Progenitor cell of endocrine pancreas (in vitro differentiated cells): ENCODE measurements at places on chromosomes 4 and X. TPM values are rescaled to one million over a fixed set of nuclear protein-coding genes. Genes with fewer than 3 reads are reported as not detected.

The FOXR2 gene
- total RNA-seq = not detected in 2 replicates

GRCh38 chr4:16896881-16897750 lies 1.3 kb downstream of the LDB2 start:
- DNase-seq = no peak

The GATA1 gene
- not detected in 2 replicates for total RNA-seq

DNA sequence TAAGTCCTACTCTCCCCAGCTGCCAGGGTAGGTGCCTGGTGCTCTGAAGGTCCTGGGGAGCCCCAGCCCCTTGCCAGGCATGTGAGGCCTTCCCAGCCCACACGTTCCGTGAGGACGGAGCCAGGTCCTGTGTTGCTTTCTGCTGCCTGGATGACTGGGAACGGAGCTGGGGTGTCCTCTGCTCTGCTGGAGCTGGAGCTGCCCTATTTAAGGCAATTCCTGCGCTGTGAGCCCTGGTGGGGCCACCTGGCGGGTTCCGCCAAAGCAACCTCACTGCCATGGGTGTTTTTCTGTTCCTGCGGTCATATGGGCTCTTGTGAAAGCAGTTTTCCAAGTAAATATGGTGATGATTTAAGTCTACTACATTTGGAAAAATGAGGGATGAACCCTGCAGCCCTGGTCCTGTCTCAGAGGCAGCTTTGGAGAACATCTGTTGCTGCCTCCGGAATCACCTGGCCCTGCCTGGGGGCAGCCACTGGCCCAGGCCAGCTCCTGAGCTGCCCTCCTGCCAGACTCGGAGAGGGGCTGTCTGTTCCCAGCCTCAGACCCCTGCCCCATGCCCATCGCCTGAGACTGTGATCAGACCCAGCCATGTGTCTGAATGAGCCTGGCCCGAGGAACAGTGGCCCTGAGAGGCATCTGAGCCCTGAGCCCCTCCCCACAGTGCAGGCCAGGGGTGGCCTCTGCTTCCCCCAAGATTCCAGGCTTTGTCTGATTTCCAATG lies 33.2 kb downstream of the FGFRL1 start:
- no peak for DNase-seq

The TRPC5OS gene
- not detected in 2 replicates for total RNA-seq

DNA sequence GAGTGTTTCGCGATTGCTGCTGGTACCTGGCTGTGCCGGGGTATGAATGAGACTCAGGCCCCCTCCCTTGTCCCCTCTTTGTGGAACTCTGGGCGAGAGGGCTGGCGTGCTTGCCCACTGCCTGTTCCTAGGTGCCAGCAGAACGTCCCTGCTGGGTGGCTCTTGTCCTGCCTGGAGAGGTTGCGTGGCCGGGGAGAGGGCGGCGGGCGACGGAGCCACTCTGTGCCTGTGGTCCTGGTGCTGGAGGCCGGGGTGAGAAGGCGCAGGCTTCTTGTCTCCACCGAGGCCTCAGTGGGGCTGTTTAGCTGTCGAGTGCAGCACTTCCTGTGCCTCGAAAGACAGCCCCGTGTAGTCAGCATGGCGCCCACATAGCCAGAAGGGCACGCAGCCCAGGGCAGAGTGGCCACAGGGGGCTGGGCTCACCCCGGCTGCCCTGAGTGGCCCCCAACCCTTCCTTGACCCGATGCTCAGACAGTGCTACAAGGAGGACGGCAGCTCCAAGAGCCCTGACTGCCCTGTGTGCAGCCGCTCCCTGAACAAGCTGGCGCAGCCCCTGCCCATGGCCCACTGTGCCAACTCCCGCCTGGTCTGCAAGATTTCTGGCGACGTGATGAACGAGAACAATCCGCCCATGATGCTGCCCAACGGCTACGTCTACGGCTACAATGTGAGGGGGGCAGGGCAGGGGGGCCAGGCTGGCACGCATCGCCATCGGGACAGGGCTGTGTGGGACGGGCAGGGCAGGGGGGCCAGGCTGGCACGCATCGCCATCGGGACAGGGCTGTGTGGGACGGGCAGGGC lies 8.9 kb upstream of the UVSSA start:
- no peak for DNase-seq

DNA sequence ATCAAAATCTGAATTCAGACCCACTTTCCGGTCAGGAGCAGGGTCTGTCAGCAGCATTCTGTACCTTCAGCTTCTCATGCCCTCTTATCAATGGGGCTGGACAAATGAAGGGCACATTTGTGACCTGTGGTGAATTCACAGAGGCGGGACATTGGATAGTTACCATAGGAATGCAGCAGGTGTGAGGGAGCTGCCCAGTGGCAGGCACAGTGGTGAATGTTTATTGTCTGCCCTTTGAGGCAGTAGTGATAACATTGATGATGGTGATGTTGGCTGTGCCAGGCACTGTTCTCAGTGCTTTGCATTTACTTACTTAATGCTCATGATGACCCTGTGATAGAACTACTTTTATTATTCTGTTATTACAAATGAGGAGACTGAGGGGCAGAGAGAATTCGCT lies 101.2 kb upstream of the KIT start:
- DNase-seq = no peak

- DNase-seq = no peak
Measured at GRCh38 chr4:121822796-121823504, 733 bp downstream of the CCNA2 start.

The EPGN gene
- total RNA-seq = not detected in 2 replicates

DNA sequence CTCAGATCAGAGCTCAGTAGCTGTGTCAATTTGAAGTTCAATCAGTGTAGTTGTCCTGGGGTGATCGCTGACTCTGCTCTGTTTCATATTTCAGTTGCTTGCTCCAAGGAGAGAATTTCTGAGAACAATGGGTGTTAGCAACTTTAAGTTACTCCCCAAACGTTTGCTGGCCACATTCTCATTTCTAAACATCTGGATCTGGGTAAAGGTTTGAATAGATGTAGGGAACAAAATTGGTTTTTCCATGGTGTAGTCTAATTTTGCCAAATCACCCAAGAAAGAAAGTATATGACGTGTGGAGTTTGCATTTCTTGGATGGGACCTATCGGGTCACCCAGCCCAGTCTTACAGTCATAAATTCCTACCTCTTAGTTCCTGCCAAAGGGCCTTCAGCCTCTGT lies 103.7 kb downstream of the AKAP4 start:
- no peak for DNase-seq

- no peak for DNase-seq
Measured at GRCh38 chr4:43457866-43458265, 565.4 kb downstream of the GRXCR1 start.

- DNase-seq = no peak
Measured at GRCh38 chr4:67721315-67721769, 20.4 kb upstream of the UBA6 start.

DNA sequence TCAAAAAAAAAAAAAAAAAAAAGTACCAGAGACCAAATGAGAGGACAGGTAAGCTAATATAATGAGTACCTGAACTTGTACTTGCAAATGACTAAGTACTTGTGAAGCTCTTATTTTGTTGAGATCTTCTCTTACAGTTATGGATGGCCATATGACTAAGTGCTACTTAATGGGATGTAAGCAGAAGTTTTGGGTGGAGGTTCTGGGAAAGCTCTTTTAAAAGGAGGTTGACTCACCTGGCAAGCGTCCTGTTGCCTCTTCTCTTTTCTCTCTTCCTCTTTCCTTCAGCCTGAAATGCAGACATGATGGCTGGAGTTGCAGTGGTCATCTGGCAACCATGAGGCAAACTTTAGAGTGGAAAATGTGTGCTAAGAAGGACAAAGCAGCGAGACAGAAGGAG lies 36.9 kb upstream of the MED14 start:
- DNase-seq = no peak

The RASL11B gene
- total RNA-seq = 9.3 and 9.7 TPM in 2 replicates

DNA sequence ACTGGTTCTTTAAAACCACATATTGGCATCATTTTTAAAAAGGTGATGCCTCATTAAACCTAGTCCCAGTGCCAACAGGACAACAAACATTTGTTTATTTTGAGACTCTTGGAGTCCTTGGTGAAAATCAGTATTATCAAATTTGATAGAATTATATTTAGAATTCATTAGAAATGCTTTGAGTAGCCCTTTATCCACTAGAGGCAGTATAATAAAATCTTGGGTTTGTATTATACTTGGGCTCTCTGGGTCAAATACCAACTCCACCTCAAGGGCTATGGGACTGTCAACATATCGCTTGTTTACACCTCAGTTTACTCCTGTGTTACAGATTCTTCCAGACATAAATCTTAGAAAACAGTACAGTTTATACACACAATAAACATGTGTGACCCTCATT lies 335.7 kb upstream of the FSTL5 start:
- no peak for DNase-seq

GRCh38 chr4:917466-917865 lies 14.7 kb downstream of the GAK start:
- DNase-seq = no peak

DNA sequence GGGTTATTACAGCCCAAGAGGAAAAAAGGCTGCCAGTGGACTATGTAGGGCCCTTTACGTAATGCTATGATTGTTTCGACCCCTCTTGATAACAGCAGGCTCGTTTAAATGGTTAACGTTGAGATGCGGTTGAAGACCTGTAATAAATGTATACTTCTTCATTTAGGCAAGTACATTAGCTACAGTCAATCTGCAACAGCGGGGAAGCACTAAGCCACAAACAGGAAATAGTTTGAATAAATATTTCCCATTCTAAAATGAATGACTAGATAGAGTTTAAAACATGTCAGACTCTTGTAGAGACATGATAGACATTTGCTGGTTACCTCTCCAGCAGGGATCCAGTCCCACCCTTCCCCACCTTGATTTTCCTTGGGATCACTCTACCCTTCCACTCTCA lies 38.1 kb upstream of the STIM2 start:
- DNase-seq = no peak

The OTUD6A gene
- total RNA-seq = not detected in 2 replicates

The USP27X gene
- 7.4 and 7.6 TPM in 2 replicates for total RNA-seq

DNA sequence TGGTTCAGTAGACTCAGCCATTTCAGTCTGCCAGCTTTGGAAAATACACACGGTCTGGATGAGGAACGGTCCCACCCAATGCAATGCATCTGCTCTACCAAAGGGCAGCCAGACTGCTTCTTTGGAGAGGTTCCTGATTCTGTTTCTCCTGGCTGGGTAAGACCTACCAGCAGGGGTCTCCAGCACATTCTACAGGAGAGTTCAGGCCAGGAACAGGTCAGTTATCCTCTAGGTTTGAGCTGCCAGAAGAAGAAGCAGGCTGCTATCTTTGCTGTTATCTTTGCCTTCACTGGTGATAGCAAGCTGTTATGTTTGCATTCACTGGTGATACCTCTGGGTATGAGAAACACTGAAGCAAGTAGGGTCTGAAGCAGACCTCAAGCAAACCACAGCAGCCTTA lies 45.5 kb upstream of the PBDC1 start:
- DNase-seq = no peak

DNA sequence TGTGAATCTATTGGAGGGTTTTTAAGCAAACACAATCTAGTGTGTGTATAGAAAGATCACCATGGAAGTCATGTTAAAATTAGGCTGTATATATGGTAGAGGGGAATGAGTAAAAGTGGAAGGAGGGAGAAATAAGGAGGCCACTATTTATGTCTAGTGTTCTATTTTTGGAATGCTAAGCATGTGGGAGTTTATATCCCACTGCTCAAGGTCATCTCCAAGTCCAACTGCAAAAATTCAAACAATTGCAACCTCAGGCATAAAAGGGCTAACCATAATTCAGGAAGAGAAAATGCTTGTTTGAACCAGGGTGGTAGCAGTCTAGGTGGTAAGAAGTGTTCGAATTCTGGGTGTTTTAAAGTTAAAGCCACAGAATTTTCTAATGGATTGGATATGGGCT lies 39.2 kb downstream of the SERPINA7 start:
- no peak for DNase-seq

GRCh38 chr4:177964061-177964460 lies 521.8 kb upstream of the AGA start:
- DNase-seq = no peak

The CXCL1 gene
- total RNA-seq = 2.7 and 3.6 TPM in 2 replicates

DNA sequence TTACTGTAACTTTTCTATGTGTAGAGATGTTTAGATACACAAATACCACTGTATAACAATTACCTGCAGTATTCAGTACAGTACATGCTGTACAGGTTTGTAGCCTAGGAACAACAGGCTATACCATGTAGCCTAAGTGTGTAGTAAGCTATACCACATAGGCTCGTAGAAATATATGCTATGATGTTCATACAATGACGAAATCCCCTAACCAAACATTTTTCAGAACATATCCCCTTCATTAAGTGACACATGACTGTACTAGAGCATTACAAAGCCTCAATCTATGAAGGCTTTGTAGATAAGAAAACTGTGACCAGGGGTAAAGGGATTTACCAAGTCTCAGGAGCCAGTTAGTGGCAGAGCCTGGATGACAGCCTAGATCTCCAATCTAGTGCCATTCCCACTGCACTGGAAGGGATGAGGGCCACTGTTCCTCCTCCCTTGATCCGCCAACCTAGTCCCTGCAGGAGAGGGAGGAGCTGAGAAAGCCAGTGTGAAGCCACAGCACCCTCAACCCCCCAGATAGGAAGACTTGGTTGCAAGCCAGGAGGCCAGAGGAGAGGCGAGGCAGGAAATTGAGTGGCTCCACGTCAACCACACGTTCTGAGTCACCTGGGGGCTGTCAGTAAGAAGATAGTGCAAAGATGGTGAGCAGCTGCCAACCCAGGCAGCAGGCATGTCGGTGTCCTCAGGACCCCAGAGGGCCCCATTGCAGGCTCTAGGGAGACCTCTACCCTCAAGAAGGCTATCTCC lies 227.7 kb downstream of the BCOR start:
- no peak for DNase-seq

The NUP62CL gene
- 16.0 and 16.4 TPM in 2 replicates for total RNA-seq

The ADH6 gene
- 1.9 TPM in 2 replicates for total RNA-seq

DNA sequence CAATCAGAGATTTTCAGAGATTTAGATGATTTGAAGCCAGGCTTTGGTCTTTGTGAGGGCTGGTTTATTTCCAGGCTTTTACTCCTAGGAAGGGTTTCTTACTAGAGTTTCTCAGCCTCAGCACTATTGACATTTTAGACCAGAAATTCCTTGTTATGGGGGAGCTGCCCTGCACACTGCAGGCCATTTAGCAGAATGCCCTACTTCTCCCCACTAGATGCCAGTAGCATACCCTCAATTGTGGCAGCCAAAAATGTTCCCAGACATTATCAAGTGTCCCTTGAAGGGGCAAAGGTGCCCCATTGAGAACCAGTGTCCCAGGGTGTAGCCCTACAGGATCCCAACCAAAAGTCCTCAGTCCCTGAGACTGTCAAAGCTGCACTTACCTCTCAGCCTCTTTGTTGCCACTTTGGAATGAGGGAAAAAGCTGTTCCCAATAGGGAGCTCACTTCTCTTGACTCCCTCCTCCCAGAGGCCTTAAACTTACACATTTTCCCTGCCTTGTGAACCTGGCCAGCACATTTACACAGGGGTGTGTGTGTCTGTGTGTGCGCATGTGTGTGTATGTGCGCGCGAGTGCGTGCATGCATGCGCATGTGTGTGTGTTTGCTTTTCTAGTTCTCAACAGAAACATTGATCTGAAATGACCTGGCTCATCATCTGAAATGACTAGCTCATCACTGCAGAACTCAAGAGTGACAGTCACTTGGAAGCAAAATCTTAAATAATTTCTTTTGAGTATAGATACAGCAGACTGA lies 231.4 kb downstream of the QDPR start:
- DNase-seq = no peak

DNA sequence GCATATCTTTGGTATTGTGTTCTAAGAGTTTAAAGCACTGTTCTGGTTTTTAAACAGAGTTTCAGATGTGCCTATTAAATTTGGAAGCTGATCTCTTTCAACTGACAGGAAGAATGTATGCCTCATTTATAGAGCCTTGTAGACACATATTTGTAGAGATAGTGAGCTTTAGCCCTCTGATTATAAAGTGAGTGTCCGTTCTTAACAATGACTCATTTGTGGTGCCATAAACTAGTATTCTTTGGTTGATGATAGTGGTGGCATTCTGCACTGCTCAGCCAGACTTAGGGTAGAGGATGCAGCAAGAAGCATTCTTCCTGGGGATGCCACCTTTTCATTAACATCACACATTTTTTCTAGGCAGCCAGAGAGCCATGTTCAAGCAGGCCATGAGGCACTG lies 121.7 kb downstream of the TLL1 start:
- no peak for DNase-seq
